Naive thymus-derived CD8-positive, alpha-beta T cell (primary cell): ENCODE measurements at places on chromosomes 2 and 18.

DNA sequence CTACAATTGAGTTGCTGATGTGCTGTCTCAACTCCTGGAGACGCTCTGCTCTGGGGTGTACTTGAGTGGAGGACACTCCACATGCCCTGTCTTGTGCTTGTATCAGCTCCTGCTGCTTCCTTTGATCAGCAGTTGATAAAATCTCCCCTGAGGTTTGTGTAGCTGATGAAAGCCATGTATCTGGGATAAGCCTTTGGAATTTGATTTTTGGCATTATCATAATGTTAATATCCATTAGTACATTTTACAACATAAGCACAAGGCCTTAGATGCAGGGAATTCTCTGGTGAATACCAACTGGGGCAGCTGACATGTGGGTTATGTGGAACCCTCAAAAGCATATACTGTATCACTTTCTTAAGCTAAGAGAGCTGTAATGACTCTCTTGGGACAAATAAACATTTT is 222.7 kb upstream of the ITGA4 start:
- H3K27me3 ChIP-seq: no peaks in the 10 kb centered on the region
- no peak overlapping the region for H3K4me3 ChIP-seq
- peaks cover 32% of the 10 kb centered on the region for H3K4me1 ChIP-seq
- no peak for DNase-seq
- H3K27ac ChIP-seq: no peak overlapping the region

GRCh38 chr2:239035997-239036731 is 188.3 kb downstream of the TWIST2 start:
- no peaks in the 10 kb centered on the region for H3K36me3 ChIP-seq
- DNase-seq: no peak
- no peak overlapping the region for H3K4me3 ChIP-seq
- H3K27me3 ChIP-seq: peaks cover 4% of the 10 kb centered on the region
- no peaks in the 10 kb centered on the region for H3K4me1 ChIP-seq

DNA sequence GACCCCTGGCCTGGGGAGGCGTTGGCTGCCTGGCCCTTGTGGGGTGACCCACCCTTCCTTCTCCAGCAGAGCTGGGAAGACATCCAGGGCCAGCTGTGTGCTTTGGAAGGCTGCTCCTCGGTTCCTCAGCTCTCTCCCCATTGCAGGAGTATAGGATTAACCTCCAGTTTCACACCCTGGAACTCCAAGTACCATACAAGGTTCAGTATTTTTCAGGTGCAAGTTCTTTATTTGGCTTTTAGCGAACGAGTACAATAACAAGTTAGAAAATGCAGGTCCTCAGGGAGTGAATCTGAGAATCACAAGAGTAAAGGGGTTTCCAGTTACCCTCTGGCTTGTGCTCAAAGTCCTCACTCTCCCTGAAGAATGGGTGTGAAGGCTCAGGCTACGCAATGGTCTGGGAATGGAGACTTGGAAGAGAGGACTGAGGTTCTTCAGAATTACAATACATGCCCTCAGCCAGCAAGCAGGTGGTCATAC is 101.2 kb downstream of the APOB start:
- H3K27ac ChIP-seq: no peak overlapping the region
- peaks cover 11% of the 10 kb centered on the region for H3K27me3 ChIP-seq
- DNase-seq: no peak
- no peaks in the 10 kb centered on the region for H3K36me3 ChIP-seq

- DNase-seq: no peak
- H3K36me3 ChIP-seq: no peaks in the 10 kb centered on the region
- no peaks in the 10 kb centered on the region for H3K27me3 ChIP-seq
- H3K4me1 ChIP-seq: no peaks in the 10 kb centered on the region
- H3K27ac ChIP-seq: no peak overlapping the region
These were observed 74.7 kb downstream of the KIAA2012 start for GRCh38 chr2:202147775-202148174.

DNA sequence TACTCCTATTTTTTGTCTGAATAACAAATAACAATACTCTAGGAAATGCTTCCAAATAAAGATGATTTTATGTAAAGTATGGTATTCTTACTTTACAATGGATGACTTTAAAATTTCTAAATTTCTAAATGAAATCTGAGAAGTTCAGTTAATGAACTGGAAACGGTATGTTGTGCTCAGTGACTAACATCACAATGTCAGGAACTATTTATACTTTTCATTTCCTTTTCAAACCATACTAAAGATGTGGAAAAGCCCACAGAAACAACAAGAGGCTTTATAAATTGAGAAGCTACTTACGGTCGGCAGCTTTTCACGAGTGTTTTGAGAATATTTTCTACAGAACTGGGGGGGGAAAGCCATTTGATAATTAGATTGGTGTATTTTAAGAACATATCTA is 31.1 kb downstream of the PSME4 start:
- no peaks in the 10 kb centered on the region for H3K27me3 ChIP-seq
- DNase-seq: no peak
- peaks cover 4% of the 10 kb centered on the region for H3K36me3 ChIP-seq
- no peak overlapping the region for H3K27ac ChIP-seq
- H3K4me3 ChIP-seq: no peak overlapping the region

DNA sequence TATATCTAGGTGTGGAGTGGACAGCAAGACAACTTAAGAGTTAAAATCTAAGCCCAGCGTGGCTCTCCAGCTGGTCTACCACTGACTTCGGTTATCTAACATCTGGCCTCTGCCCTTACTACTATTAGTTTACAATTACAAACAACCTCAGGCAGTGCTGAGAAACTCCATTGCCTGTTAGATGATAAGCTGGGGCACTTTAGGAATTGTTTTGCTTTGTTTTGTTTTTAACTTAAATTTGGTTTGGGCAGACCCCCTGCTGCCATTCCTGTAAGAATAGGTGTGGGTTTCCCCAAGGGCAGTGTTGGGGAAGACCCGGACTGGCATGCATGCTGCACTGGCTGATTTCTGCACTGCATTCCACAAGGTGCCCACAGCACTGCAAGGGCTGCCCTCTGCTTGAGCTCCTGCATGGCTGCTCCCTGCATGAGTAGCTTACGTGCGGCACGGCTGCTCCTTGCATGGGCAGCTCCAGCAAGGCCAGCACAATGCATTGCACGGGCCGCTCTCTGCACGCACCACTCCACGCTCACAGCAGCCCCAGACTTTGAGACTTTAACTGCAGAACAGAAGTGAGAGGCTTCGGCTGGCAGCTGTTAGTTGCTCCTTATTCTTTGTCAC is 74.2 kb upstream of the SERTAD2 start:
- H3K27ac ChIP-seq: peak overlapping the region; percentile 94
- peak overlapping the region; percentile 59 for H3K4me3 ChIP-seq
- DNase-seq: no peak
- H3K36me3 ChIP-seq: no peaks in the 10 kb centered on the region

DNA sequence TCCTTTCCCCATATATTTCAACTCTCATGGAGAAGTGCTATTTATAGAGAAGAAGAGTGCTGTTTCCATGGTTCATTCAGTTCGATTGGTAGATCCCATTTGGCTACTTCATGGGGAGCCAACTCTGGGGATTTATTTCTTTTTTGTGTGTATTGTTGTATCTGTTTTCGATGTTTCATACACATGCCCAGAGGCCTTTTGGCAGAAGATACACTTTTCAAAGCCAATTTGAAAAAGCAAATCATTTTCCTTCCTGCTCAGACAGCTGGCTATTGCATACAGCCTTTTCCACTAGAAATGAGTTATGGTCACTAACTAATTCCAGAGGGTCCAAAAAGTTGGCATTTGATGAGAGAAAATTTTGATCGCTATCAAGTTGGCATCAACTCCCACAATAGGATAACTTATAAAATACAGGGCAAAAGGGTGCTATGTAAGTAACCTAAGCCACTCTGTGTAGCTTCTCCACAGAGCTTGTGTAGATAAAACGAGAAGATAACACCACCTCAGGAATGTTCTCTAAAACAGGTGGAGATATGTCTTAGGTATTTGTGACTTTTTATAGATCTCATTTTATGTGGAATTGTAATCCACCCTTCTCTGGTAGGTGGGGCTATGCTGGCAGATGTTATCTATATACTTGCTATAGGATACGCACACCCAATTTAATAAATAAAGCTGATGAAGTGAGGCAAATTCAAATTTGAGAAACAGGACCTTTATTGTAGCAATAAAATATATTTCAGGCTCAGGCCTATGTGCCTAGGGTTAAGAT is 798.5 kb downstream of the SATB2 start:
- DNase-seq: no peak
- no peak overlapping the region for H3K27ac ChIP-seq
- no peak overlapping the region for H3K4me3 ChIP-seq
- no peaks in the 10 kb centered on the region for H3K36me3 ChIP-seq

- no peak overlapping the region for H3K4me3 ChIP-seq
- peaks cover 5% of the 10 kb centered on the region for H3K4me1 ChIP-seq
- H3K27me3 ChIP-seq: no peaks in the 10 kb centered on the region
- DNase-seq: no peak
- no peak overlapping the region for H3K27ac ChIP-seq
These were observed 130.8 kb downstream of the SMAD7 start for GRCh38 chr18:48819781-48820482.

DNA sequence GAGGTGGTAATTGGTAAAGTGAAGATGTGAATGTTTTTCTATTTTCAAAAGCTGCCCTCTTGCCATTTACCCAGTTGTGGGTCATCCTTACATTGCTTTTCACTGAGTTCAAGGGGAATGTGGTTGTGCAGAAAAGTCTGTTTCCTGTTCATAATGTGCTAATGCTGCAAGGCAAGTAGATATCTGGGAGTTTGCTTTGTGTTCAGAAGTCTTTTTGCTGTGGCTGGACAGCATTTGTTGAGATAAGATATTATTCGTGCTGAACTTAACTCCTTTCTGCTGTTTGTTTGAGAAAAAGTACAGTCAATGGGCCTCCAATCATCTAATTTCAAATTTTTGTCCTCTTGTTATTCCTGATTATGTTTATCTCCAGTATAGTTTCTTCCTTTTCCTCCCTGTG is 263.2 kb downstream of the LTBP1 start:
- no peak overlapping the region for H3K4me3 ChIP-seq
- H3K27ac ChIP-seq: no peak overlapping the region
- H3K4me1 ChIP-seq: no peaks in the 10 kb centered on the region
- no peak for DNase-seq

DNA sequence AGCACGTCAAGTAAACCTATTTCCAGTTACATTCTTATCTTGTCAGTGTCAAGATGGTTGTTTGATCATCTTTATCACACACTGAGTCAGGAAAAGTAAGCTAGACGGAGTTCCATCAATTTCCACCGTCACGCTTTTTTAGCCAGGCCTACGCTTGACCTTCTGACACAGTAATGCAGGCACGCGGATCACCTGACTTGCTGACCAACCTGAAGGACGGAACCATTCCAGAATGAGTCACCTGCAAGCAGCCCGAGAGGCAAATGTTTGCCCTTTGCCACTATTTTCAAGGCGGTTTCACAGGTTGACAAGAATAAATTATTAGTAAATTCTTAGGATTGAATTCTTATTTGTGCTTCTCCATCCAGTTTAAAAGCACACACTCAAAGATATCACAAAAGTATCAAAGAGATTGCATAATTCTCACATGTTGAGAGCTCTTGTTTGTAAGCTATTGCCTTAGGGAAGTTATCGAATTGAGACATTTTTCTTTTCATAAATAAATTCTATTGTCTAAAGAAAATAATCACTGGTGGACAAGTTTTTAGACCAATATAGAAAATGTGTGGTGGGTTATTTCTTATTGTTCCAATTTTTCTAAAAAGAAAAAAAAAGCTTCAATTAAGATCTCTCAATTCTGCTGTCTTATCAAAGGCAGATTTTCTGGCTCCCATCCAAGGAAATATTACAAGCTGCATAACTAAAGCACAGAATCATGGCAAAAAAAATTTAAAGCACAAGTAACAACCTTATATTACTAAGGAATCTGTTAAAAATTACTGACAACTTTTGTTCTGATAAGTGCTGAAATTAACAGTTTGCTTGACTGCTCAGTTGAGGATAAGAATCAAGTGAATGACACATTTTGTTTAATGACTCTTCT is 31.9 kb downstream of the UXS1 start:
- no peak for DNase-seq
- H3K4me3 ChIP-seq: peak overlapping the region; percentile 99
- H3K27me3 ChIP-seq: no peaks in the 10 kb centered on the region
- peak overlapping the region; percentile 99 for H3K27ac ChIP-seq
- no peaks in the 10 kb centered on the region for H3K36me3 ChIP-seq

- H3K4me3 ChIP-seq: peak overlapping the region; percentile 66
- peak overlapping the region; percentile 91 for H3K27ac ChIP-seq
These were observed 156.6 kb downstream of the TANC1 start for GRCh38 chr2:159124931-159125467.

- H3K36me3 ChIP-seq: peaks cover 13% of the 10 kb centered on the region
- H3K27ac ChIP-seq: peak overlapping the region; percentile 99
- H3K27me3 ChIP-seq: no peaks in the 10 kb centered on the region
- DNase-seq: no peak
- H3K4me3 ChIP-seq: peak overlapping the region; percentile 89
These were observed 50.8 kb downstream of the NCK2 start for GRCh38 chr2:105795575-105795934.

DNA sequence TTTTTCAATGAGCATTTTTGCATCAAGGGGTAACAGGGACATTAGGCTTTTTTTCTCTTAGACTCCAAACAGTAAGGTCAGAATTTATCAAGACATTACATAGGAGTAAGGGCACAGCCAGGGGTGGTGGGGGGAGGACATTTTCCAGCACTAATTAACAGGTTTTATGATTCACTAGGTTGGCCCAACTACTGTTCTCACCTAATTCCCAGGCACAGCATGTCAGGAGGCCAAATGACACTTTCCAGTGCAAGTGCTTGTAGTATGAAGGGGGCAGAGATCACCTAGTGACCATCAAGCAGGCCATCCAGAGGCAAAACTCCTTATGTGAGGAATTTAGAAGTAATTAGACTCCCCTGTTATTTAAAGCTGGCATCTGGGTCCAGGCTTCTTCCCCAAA is 3.9 kb upstream of the MBD2 start:
- no peak overlapping the region for H3K27ac ChIP-seq
- H3K4me3 ChIP-seq: no peak overlapping the region
- no peaks in the 10 kb centered on the region for H3K27me3 ChIP-seq

- H3K27me3 ChIP-seq: no peaks in the 10 kb centered on the region
- peaks cover 20% of the 10 kb centered on the region for H3K36me3 ChIP-seq
- no peak overlapping the region for H3K4me3 ChIP-seq
These were observed 68.5 kb downstream of the USP40 start for GRCh38 chr2:233498126-233498525.

- H3K27me3 ChIP-seq: no peaks in the 10 kb centered on the region
- no peak overlapping the region for H3K4me3 ChIP-seq
- no peaks in the 10 kb centered on the region for H3K36me3 ChIP-seq
- H3K4me1 ChIP-seq: peaks cover 10% of the 10 kb centered on the region
- no peak for DNase-seq
These were observed 41.9 kb downstream of the CPO start for GRCh38 chr2:206981086-206981674.

GRCh38 chr18:50194631-50195532 is at the start of gene MYO5B:
TSS of gene MYO5B (minus strand) at chr18:50195147. CDS start at chr18:50194793, 354 bp downstream.
- H3K4me3 ChIP-seq: peak within 1 kb of the TSS; percentile 49
- DNase-seq: peak; percentile 69
- H3K4me1 ChIP-seq: peaks cover 19% of the 10 kb centered on the region
- H3K27me3 ChIP-seq: peaks cover 71% of the 10 kb centered on the region
- H3K27ac ChIP-seq: no peak within 1 kb of the TSS

DNA sequence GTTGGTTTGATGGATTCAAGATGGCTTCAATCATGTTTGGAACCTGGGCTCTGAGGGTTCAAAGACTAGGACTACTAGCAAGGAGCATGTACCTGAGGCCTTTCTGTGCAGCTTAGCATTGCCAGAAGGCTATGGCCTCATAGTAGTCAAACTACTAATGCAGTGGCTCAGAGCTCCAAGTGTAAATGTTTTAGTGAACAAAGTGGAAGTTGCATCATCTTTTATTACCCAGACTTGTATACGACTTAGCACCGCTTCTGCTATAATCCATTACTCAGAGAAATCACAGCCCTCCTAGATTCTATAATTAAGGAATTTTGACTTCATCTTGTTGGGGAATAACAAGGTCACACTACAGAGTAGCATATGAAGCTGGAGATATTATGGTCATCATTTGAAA is 210.5 kb downstream of the ERBB4 start:
- H3K36me3 ChIP-seq: no peaks in the 10 kb centered on the region
- no peak overlapping the region for H3K4me3 ChIP-seq
- no peak for DNase-seq
- H3K27me3 ChIP-seq: no peaks in the 10 kb centered on the region
